Endothelial cell (in vitro differentiated cells): ENCODE measurements at places on chromosomes 6 and 20. TPM values are rescaled to one million over a fixed set of nuclear protein-coding genes. Genes with fewer than 3 reads are reported as not detected.

Gene BEND6
- total RNA-seq: 0.97 TPM

Gene NAPB
- 9.6 TPM for total RNA-seq

DNA sequence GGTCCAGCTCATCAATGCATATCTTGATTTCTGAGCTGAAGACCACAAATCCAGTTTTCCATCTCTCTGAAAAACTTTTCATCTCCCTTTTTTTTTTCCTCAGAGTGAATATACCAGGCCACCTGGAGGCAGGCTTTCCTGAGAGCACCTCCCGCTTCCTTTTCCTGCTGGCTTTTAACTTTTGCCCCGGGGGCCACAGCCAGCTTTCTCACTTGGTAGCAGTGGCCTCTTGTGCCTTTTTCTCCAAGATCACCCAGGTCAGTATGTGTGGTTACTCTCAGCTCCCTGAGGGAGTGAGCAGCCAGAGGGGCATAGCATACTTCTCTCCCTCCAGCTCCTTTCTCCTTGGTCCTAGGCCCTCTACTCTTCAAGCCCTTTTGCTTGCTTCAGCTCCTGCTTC lies at the start of gene BTN1A1:
BTN1A1 (plus strand) TSS at position 202 of the 400 bp plus-strand sequence. CDS start 984 bp downstream, outside the sequence.
- peaks cover 22% of the 10 kb centered on the region for H3K4me1 ChIP-seq
- no peak for DNase-seq
- no peaks in the 10 kb centered on the region for H3K36me3 ChIP-seq
- no peak within 1 kb of the TSS for H3K27ac ChIP-seq
- H3K27me3 ChIP-seq: peaks cover 8% of the 10 kb centered on the region

- H3K27ac ChIP-seq: peak overlapping the region; percentile 75
- peaks cover 30% of the 10 kb centered on the region for H3K4me1 ChIP-seq
- H3K27me3 ChIP-seq: peaks cover 13% of the 10 kb centered on the region
- no peak for DNase-seq
These were observed 39.6 kb downstream of the ELMO2 start for GRCh38 chr20:46366826-46367225.

GRCh38 chr6:149084808-149085556 lies 232.5 kb upstream of the TAB2 start:
- DNase-seq: no peak
- no peaks in the 10 kb centered on the region for H3K36me3 ChIP-seq
- no peaks in the 10 kb centered on the region for H3K27me3 ChIP-seq
- peaks cover 16% of the 10 kb centered on the region for H3K4me1 ChIP-seq
- no peak overlapping the region for H3K4me3 ChIP-seq
- no peak overlapping the region for H3K27ac ChIP-seq

GRCh38 chr6:25617997-25618396 lies 34.0 kb upstream of the SCGN start:
- H3K27ac ChIP-seq: no peak overlapping the region
- peaks cover 12% of the 10 kb centered on the region for H3K36me3 ChIP-seq
- DNase-seq: no peak
- H3K4me1 ChIP-seq: peaks cover under 1% of the 10 kb centered on the region
- H3K4me3 ChIP-seq: no peak overlapping the region
- H3K27me3 ChIP-seq: peaks cover 3% of the 10 kb centered on the region

DNA sequence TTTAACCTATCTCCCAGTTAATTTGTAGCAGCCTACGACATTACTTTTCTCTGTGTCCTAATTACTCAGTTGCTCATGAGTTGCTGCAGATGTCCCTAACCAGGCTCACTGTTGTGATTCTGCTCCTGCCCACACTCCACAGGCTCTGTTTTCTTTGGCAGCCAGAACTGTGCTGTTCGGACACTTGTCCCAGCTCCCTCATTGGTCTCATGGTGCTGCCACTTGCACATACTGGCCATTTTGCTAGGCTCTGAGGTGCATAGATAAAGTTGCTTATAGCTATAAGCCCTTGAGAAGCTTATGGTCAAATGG lies 55.0 kb downstream of the NOX3 start:
- no peaks in the 10 kb centered on the region for H3K27me3 ChIP-seq
- H3K27ac ChIP-seq: no peak overlapping the region
- H3K4me1 ChIP-seq: peaks cover 4% of the 10 kb centered on the region
- DNase-seq: no peak

- H3K4me1 ChIP-seq: peaks cover 5% of the 10 kb centered on the region
- no peak overlapping the region for H3K27ac ChIP-seq
- H3K4me3 ChIP-seq: peak overlapping the region; percentile 93
These were observed 60.7 kb upstream of the BTN3A2 start for GRCh38 chr6:26304213-26304796.
